ENCODE measurements at places on chromosomes 7 and 10.

DNA sequence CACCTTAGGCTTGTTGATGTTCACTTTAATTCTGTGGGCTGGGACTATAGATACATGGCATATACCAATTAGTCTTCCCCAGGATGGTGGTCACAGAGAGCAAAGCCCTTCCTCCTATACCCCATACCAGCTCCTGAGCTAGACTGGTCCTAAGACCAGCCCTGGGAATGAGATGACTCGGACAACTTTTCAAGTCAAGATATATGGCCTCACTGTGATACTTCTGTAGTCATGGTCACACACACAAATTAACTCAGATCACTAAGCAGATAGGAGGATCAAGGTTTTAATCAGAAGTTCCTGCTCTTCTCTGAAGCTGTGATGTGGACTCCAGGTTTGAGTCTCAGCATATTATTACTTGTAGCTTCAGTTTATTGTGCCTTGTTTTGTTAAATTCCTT lies 53.1 kb downstream of the SLK start:
- no peak for DNase-seq

- DNase-seq, result no peak
Observed at GRCh38 chr10:48880016-48880705, 59.5 kb downstream of the LRRC18 start.

GRCh38 chr10:108638225-108638624 lies 1285.1 kb downstream of the XPNPEP1 start:
- DNase-seq, result no peak

GRCh38 chr7:116239020-116239419 lies 28.7 kb downstream of the TES start:
- no peak for DNase-seq

Data from ovary (tissue), 10 donors.